ENCODE measurements at places on chromosomes 3 and 15. TPM values are rescaled to one million over a fixed set of nuclear protein-coding genes. Genes with fewer than 3 reads are reported as not detected.

The EFCC1 gene
- total RNA-seq = 0.37 TPM

The INSYN1 gene
- total RNA-seq = not detected

The PPARG gene
- total RNA-seq = 4.6 TPM

The IL20RB gene
- total RNA-seq = 1.5 TPM

The LOXL1 gene
- 0.49 TPM for total RNA-seq

DNA sequence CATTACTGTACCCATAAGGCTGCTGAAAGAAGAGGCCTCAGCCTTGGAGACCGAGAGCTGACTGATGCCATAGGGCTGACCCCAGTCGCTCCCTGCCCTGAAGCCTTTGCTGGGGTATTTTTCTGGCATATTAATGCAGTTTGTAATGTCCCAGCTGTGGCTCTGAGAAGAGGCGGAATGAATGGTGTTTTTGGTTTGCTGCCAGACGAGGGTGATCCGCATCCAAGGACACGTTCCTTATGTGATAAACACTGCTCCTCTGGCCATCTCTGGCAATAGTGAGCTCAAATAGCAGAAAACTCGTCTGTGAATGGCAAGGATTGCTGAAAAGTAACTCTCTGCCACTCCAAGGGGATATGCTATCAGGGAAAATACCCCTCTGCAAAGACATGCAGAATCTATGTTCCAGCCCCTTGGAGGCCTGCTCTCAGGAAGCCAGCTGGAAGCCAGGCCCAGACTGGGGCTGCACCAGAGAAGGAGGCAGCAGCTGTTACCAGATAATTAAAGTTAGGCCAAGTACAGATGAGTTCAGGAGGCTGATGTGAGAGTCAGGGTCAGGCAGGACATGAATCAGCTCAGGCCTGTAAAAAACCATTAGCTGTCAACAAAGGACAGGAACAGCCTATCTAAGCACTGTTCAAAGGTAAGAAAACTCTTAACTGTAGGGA is 28.9 kb upstream of the KLHL6 start:
- H3K36me3 ChIP-seq = no peaks in the 10 kb centered on the region
- H3K27ac ChIP-seq = no peak overlapping the region
- H3K4me3 ChIP-seq = no peak overlapping the region
- no peaks in the 10 kb centered on the region for H3K27me3 ChIP-seq
- peaks cover 29% of the 10 kb centered on the region for H3K4me1 ChIP-seq
- DNase-seq = no peak

DNA sequence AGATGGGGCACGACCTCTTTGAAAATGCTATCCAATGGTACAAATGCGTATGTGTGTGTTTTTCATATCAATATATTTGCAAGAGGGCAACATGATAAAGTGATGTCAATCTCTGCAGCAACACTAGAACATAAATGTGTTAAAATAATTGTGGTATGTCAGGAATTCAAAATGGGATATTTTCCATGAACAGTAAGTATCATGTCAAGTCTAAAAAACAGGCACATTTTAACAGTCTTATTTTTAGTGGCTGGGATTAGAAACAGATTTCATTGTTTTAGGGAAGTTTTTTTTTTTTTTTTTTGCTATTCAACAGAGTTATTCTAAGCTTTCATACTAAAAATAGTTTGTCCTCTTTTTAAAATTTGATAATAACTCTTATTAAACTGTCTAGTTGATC is 209.8 kb downstream of the GAP43 start:
- peaks cover 12% of the 10 kb centered on the region for H3K27me3 ChIP-seq
- no peak overlapping the region for H3K27ac ChIP-seq
- no peaks in the 10 kb centered on the region for H3K4me1 ChIP-seq
- no peak for DNase-seq
- no peaks in the 10 kb centered on the region for H3K36me3 ChIP-seq

DNA sequence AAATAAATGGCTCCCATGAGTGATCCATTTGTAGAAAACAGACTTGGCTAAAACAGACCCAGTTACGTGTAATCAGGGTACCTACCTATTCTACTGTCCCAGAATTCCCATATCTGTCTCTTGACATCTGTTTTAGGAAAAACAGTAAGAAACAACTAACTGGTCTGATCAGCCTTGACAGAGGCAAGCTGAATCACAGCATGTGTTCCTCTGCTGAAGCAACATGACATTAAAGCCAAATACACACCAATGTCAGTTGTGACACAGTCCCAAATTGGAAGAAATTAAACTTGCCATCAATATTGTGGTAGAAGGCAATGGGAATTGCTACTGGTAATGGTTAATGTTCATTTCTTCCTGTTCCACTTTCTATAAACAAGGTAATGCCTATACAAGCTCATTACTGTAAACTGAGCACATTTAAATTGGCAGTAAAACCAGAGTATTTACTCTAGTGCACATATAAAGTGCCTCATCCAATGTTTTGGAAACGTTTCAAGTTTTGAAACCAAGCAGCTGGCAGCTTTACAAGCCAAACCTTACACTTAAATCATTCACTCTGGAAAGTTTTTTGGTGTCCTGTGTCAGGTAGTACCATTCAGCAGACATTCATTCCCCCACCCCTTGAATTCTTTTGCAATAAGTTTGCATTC is 27.0 kb downstream of the ALDH1A2 start:
- DNase-seq = no peak
- H3K27ac ChIP-seq = no peak overlapping the region
- no peaks in the 10 kb centered on the region for H3K36me3 ChIP-seq
- H3K4me1 ChIP-seq = no peaks in the 10 kb centered on the region

- H3K27me3 ChIP-seq = no peaks in the 10 kb centered on the region
- H3K4me3 ChIP-seq = no peak overlapping the region
- peaks cover 20% of the 10 kb centered on the region for H3K4me1 ChIP-seq
- H3K27ac ChIP-seq = no peak overlapping the region
These were observed 40.4 kb upstream of the WDR49 start for GRCh38 chr3:167694121-167694520.

DNA sequence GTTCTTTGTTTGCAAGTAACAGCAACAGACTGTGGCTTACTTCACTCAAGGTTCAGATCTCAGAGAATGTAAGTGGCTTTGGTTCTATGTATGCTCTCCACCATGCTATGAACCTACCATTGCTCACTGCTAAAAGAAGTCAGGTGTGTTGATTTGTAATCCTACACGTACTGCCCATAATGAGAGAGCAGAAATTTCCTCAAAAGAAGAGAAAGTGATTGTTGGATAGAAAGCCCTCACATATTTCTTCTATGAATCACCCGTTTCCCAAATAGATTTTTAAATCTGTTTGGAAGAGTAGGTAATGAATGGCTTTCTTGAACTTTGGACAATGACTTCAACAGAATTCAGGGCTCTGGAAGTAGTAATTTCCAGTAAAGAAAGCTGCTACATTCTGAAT is 565.4 kb downstream of the ROBO2 start:
- no peaks in the 10 kb centered on the region for H3K4me1 ChIP-seq
- DNase-seq = no peak
- H3K27ac ChIP-seq = no peak overlapping the region
- no peak overlapping the region for H3K4me3 ChIP-seq
- H3K27me3 ChIP-seq = no peaks in the 10 kb centered on the region

- no peak overlapping the region for H3K27ac ChIP-seq
- H3K4me1 ChIP-seq = no peaks in the 10 kb centered on the region
- H3K36me3 ChIP-seq = no peaks in the 10 kb centered on the region
- H3K27me3 ChIP-seq = no peaks in the 10 kb centered on the region
- H3K4me3 ChIP-seq = no peak overlapping the region
These were observed 6.7 kb downstream of the ISLR start for GRCh38 chr15:74179983-74180880.

DNA sequence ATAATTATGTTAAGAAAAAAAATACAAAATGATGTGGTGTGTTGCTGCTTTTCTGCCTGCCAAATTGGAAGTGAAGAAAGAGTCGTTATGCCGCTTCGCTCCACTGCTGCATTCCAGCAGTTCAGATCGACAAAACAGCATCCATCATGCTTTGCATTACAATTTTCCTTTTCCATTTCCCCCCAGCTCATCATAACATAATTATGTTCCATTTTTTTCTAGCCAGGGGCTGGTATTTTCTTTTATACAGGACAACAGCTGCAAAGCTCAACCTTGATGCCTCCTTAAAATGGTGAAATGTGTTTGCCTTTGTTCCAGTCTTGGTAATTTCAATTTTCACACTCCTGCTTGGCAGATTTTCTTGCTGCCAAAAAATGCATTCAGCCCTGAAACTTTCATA is 44.9 kb upstream of the KBTBD12 start:
- DNase-seq = no peak
- no peak overlapping the region for H3K4me3 ChIP-seq
- H3K27me3 ChIP-seq = peaks cover 5% of the 10 kb centered on the region
- H3K27ac ChIP-seq = no peak overlapping the region
- no peaks in the 10 kb centered on the region for H3K36me3 ChIP-seq
- peaks cover 15% of the 10 kb centered on the region for H3K4me1 ChIP-seq

GRCh38 chr3:157142315-157142714 is 17.6 kb downstream of the CCNL1 start:
- no peaks in the 10 kb centered on the region for H3K27me3 ChIP-seq
- H3K4me1 ChIP-seq = peaks cover 15% of the 10 kb centered on the region
- H3K36me3 ChIP-seq = peaks cover 68% of the 10 kb centered on the region
- no peak overlapping the region for H3K27ac ChIP-seq
- H3K4me3 ChIP-seq = no peak overlapping the region
- DNase-seq = no peak

DNA sequence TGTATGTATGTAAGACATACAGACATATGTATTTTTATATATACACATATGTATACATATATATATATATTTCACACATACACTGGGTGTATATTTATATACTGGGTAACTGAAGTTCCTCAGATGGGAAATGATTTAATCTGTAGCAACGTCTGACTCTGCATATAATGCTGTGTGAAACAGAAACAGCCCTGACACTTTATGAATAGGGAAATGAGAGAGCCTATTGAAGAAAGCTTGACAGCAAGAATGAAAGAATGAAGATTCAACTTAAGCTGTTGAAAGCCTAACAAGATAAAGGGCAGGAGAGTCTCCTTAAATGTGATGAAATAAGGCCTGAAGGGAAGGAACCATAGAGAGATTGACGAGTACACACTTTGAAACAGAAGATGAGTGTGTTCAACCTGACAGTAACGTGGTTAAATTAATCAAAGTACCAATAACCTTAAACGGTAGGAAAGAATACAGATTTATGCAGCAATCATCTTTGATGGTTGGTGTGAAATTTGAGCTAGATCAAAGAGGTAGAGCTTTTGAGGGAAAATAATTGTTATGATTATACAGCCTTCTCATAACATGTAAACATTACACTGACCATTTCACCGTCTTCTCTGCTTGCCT is 169.9 kb downstream of the MECOM start:
- DNase-seq = no peak
- H3K4me3 ChIP-seq = no peak overlapping the region
- H3K36me3 ChIP-seq = no peaks in the 10 kb centered on the region
- H3K27me3 ChIP-seq = peaks cover 2% of the 10 kb centered on the region

- no peaks in the 10 kb centered on the region for H3K4me1 ChIP-seq
- no peak for DNase-seq
- H3K36me3 ChIP-seq = no peaks in the 10 kb centered on the region
- H3K4me3 ChIP-seq = no peak overlapping the region
- no peak overlapping the region for H3K27ac ChIP-seq
These were observed 226.7 kb upstream of the ALCAM start for GRCh38 chr3:105139881-105140560.

- no peak overlapping the region for H3K27ac ChIP-seq
- DNase-seq = no peak
- H3K36me3 ChIP-seq = no peaks in the 10 kb centered on the region
These were observed 2.7 kb downstream of the MESP2 start for GRCh38 chr15:89778861-89779260.

DNA sequence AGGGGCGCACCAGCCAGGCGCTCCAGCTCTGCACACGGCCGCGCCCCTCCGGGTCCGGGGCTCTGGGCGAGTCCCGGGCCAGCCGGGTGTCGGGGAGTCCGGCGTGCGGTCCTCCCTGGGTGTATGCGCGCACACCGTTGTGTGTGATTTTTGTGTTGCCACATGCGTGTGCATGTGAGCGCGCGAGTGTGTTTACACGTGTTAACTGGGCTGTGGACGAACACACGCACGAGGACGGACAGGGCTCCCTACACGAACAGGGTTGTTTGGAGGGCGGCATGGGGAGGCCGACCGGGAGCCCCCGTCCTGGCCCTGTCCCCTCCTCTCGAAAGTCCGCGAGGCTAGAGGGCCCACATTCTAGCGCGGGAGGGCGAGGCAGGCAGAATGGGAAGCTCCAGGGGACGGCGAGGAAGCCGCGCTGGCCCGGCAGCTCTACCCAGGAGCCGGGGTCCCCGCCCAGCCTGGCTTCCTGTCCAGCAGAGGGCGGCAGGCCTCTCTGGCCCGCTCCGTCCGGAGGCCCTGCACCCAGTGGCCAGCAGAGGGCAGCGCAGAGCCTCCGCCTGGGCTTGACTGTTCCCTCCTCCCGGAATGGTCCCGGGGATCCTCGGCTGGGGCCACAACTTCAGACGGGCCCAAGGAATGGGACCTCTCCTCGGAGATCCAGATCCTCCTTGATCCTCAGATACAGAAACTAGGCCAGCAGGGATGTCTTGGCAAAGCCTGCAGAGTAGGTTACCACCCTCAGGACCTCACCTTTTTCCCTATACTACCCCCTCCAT is 611 bp upstream of the LINGO1 start:
- peaks cover 7% of the 10 kb centered on the region for H3K4me1 ChIP-seq
- H3K27ac ChIP-seq = no peak overlapping the region
- no peaks in the 10 kb centered on the region for H3K36me3 ChIP-seq

DNA sequence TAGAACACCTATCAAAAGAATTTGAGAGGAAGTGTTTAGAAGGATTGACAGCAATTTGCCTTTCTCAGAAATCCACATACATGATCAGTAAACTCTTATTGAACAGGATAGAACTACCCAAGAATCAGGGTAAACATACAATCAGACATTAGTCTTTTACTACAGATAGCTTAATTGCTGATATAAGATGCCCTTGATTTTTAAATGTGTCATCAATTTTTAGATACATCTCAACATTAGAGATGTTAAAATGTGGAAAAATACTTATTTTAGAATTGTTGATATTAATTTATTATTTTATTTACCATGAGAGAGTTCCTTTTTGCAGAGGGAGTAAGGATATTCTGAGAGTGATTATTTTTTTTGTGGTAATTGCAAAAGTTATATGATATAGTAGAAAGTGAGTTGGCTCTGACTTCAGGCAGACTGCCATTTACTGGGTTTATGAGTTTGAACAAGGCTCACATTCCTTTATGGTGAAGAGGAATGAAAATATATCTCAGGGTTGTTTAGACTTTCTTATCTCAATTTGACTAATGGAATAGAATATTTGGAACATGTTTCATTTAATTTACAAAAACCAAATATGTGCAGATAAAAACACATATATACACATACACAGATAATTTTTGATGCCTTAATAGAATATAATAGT is 302.8 kb upstream of the GOLIM4 start:
- H3K27ac ChIP-seq = no peak overlapping the region
- no peaks in the 10 kb centered on the region for H3K4me1 ChIP-seq
- DNase-seq = no peak
- H3K4me3 ChIP-seq = no peak overlapping the region
- H3K36me3 ChIP-seq = no peaks in the 10 kb centered on the region

- no peaks in the 10 kb centered on the region for H3K36me3 ChIP-seq
- H3K4me1 ChIP-seq = peaks cover 15% of the 10 kb centered on the region
- peak overlapping the region; percentile 62 for H3K27ac ChIP-seq
- peaks cover 8% of the 10 kb centered on the region for H3K27me3 ChIP-seq
- peak; percentile 84 for DNase-seq
These were observed 6.5 kb upstream of the CRYBG3 start for GRCh38 chr3:97815149-97815917.

- no peak for DNase-seq
- H3K27me3 ChIP-seq = peaks cover 1% of the 10 kb centered on the region
- H3K27ac ChIP-seq = no peak overlapping the region
- no peaks in the 10 kb centered on the region for H3K4me1 ChIP-seq
- no peak overlapping the region for H3K4me3 ChIP-seq
- H3K36me3 ChIP-seq = no peaks in the 10 kb centered on the region
These were observed 101.2 kb downstream of the PLCH1 start for GRCh38 chr3:155643581-155644165.
